ENCODE measurements at places on chromosomes 12 and 14.

DNA sequence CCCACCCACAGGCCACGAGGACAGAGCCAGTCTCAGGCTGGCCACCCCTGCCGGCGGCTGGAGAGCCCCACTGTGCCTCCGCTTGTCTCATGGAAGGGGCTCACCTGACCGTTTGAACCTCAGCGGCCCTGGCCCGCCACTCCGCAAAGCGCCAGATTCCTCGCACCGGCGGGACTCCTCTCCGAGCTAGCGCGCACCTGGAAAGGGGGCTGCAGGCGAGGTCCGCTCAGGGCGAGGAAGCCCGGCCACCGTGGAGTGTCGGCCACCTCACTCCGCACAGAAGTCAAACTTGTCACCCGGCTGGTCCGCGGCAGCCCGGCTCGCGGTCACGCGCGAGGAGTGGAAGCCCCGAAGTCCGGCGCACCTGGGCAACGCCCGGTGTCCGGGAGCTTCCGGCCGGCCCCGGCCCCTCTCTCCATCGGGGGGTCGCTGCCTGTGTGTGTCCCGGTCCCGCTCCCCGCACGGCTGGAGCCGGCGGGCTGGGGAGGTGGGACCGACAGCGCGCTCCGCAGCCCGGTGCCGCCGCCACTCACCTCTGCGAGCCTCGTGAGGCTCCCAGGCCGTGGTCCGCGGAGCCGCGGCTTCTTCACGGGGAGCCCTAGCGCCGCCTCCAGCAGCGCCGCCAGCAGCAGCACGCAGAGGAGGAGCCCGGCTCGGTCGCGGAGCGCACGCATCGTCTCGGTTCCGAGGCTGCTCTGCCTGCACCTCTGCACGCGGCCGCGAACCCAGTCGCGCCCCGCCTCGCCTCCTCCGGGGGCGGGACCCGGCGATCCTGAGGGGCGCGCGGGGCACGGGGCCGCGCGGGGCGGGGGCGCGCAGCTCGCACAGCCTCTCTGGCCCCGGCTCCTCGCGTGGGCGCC is at the start of gene ISM2:
TSS of gene ISM2 (minus strand) at position 697 of the 860 bp plus-strand sequence. CDS start at position 674, 23 bp downstream.
- DNase-seq = no peak

DNA sequence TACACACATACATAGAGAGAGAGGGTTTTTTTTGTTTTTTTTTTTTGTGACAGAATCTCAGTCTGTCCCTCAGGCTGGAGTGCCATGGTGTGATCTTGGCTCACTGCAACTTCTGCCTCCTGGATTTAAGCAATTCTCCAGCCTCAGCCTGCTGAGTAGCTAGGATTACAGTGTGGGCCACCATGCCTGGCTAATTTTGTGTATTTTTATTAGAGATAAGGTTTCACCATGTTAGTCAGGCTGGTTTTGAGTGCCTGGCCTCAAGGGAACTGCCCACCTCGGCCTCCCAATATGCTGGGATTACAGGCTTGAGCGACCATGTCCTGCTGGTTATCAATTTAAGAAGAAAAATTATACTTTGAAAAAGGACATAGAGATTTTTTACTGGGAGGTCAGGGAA is 710.6 kb downstream of the SLC6A15 start:
- no peak for DNase-seq

- no peak for DNase-seq
These were observed 20.3 kb downstream of the PRICKLE1 start for GRCh38 chr12:42568952-42569915.

DNA sequence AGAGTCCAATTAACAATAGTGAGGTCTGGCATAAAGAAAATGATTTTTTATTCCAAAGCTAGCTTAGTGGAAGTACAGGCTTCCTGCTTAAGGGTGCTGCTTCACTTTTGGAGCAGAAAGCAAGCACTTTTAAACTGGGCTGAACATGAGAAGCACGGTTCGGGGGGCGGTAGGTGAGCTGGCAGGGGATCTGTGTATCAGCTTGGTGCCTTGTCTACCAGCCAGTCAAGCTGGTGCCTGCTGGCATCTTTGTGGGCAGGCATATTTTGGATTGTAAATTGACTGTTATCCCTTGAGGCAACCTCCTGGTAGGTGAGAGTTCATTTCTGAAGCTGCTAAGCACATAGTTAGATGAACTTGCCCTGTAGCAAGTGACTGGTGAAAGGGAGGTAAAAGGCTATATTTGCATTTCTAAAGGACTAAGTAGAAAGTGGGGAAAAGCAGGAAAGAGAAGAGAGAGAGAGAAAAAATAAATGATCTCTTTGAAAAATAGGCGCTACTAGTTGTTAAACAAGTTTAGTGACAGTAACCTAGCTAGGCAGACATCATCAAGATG is 121.1 kb upstream of the SYT10 start:
- DNase-seq = no peak

- DNase-seq = peak; percentile 67
These were observed 48.2 kb upstream of the PLXNC1 start for GRCh38 chr12:94100211-94100627.

GRCh38 chr12:103840462-103840875 is 565 bp downstream of the NT5DC3 start:
- no peak for DNase-seq

- DNase-seq = no peak
These were observed 117.3 kb upstream of the OVCH1 start for GRCh38 chr12:29614694-29615325.

- no peak for DNase-seq
These were observed 304.5 kb downstream of the RAD51B start for GRCh38 chr14:68124050-68124449.

- DNase-seq = no peak
These were observed 123.1 kb downstream of the ZFP36L1 start for GRCh38 chr14:68669603-68670358.

DNA sequence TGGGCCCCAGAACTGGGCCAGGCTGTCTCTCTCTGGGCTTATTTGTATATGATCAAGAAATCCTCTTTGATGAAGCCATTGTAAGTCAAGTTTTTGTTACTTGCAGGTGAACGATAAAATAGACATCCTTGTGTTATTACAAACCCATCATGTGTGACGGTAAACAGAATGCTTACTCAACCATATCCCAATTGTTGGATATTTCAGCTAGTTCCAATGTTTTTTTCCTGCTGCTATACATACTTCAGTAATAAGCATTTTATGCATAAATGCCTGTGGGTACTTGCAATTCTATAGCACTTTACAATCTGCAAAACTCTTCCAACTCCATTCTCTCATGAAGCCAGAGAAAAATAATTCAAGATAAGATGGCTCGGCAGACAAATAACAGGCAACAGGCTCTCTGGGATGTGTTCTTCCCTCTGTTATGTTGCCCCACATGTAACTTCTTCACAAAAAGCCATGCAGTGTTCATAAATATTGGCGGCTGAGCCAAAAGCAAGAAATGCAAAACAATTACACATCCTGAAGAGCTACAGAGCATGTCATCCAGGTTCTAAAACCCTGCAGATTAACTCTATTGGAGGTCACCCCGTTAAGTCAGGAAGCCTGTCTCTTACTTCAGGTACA is 69.5 kb downstream of the CLMN start:
- no peak for DNase-seq

GRCh38 chr12:124211753-124212152 is 83.1 kb upstream of the RFLNA start:
- DNase-seq = no peak

DNA sequence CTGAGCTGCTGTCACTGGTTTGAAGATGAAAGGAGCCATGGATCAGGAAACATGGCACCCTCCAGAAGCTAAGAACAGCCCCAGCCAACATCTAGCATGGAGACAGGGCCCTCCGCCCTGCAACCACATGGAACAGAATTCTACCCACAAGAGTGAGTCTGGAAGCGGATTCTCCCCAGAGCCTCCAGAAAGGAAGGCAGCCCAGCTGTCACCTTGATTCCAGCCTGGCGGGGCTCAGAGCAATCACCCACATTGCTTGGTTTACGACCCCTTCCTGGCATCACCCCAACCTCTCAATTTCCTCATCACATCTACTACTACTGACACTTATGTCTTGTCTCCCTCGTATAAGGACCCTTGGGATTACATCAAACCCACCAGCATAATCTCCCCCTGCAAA is 38.5 kb downstream of the OAS2 start:
- no peak for DNase-seq

GRCh38 chr12:52630599-52631200 is 12.3 kb upstream of the KRT73 start:
- no peak for DNase-seq

DNA sequence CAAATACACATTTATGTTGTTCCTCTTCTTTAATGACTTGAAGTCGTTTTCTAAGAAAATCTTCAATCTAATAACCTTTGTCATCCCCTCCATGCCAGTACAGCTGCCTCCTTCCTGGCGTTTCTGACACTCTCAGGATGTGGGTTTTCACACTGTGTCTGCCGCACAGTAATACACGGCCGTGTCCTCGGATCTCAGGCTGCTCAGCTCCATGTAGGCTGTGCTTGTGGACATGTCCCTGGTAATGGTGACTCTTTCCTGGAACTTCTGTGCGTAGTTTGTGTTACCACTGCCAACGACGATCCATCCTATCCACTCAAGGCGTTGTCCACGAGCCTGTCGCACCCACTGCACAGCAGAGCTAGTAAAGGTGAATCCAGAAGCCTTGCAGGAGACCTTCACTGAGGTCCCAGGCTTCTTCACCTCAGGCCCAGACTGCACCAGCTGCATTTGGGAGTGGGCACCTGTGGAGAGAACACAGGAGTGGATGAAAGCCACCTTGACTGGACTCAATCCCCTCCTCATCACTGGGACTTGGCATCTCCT is 1095.9 kb downstream of the TMEM121 start:
- DNase-seq = no peak
